NCI-H524 (cell line): ENCODE measurements at places on chromosomes 2 and 18.

DNA sequence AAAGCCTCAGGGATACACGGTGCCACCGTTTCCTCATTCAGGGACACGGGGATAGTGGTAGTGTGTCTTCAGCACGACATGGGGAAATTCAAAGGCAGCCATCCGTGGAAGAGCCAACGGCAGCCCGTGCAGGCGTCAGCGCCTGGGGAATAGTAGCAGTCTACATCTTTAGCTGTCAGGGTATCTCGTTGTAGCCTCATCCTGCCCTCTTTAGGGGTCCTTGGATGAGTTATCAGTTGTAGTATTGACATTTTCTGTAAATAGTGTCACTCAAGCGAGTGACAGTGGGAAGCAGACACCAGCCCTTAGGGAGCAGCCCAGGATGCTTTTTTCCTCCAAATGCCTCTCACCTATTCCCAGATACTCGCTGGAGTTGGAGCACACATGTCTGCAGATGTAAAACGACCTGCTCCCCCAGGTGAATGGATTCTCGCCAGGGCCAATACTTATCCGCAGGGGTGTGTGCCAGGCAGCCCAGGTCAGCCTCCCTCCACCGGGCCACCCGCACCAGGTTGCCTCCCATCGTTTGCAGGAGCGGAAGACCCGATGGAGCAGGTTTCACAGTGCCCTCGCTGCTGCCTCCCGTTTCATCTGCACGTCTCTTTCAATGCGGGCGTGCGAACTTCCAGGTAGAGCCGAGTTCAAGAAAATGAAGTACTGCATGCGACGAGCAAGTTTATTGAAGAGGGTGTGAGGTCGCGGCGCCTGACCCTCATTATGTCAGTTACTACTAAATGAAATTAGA is 41.0 kb downstream of the AGAP1 start:
- peak; percentile 38 for DNase-seq

DNA sequence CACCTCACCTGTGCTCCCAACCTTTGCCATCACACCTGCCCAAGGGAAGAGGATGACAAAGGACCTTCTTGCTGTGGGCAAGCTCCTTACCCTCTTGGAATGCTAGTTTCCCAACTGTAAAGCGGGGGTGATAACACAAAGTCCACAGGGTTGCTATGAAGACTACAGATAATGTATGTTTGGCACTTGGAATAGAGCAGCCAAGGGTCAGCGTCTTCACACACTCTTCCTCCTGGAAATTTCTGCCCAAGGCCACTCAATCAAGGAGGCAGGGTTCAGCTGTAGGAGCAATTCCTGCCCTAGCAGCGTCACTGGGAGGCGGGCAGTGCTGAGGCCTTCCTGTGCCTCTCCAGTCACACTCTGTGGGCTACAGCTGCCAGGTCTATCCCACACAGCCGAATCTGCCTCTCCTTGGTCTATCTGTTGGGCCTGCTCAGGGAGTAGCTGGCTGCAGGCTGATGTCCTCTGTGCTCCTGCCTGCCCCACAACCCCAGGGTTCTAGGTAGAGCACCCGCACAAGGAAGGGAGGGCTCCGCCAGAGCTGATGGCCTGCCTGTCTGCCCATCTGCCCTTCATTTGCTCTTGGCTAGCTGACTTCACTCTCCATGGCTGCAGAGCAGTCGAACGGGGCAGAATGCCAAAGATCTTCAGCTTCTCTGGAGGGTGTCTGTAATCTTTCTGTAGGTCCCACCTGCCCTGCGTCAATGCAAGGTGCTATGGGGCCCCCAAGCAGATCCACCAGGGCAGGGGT is 91.9 kb downstream of the MRO start:
- peak; percentile 64 for DNase-seq

DNA sequence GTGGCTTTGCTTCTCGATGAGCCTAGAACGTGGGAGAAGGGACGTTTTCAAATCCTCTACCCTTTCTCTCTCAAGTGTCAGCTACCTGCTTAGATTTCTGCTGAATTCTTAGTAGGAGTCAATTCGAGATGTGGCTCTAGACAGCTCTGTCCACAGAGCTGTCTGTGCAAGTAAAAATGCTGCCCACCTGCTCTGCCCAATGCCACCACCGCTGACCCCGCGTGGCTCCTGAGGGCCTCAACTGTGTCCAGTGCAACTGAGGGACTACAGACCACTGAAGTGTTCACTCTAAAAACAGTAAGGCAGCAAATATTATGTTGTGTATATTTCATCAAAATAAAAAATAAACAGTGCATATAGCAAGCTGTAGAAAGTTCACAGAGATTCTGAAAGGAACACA is 266.3 kb downstream of the ZNF516 start:
- DNase-seq, result no peak

DNA sequence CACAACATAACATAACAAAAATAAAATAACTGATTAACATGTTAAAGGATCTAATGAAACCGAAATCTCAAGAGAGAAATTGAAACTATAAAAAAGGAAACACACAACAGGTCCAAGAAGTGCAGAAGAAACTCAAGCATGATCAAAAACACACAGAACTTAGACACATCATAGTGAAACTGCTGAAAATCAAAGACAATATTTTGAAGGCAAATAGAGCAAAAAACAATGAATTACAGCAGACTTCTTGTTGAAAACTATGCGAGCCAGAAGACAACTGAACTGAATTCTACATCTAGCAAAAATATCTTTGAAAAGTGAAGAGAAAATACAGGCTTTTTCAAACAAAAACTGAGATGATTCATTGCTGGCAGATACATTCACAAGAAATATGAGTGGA is 61.3 kb downstream of the UGP2 start:
- no peak for DNase-seq
